ENCODE measurements at places on chromosomes 2 and 18.

DNA sequence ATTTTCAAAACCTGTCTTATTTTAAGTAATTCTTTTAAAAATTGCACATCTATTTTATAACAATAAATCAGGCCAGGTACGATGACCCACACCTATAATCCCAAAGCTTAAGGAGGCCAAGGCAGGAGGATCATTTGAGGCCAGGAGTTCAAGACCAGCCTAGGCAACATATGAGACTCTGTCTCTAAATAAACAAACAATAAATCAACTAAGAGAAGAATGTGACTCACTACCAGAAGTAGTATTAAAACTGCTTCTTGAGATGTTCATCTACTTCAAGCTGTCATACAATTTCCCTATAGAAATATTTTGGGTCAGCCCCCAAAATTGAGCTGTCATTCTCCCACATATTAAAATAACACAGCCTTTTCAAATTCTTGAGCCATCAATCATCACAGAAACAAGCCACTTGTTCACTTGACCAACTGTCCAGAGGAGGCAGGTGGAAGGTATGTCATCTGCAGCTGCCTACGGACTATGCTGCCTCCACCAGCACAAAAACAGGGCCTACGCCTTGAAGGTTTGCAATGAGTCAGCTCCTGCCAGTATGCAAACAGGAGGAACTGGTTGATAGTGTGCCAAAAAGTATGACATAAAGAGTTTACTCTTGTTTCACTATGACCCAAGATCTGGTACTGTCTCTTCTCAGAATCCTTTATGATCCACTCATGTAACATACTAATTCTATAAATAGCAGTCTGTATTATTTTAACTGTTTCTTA lies 33.6 kb downstream of the KIDINS220 start:
- peak; percentile 69 for DNase-seq

- DNase-seq = no peak
Observed at GRCh38 chr2:84173041-84173440, 286.0 kb downstream of the SUCLG1 start.

GRCh38 chr2:61928826-61929461 lies 23.5 kb downstream of the COMMD1 start:
- no peak for DNase-seq

DNA sequence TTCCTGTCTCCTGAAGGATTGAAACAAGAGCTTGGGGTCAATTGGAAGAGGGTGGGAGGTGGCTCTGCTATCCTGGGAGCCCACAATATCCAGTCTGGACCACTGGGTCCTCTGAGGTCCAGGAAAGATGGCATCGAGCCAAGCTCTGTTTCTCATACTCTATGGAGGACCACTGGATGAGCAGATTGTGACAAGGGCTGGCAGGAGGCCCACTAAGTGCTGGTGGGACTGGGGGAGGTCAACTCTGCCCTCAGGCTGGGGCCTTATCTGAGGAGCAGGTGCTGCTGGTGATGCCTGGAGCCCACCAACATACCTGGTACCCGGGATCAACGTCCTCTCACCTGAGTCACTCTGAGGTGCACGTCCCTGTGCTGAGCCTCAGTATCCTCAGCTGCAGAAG lies 142.4 kb downstream of the NDUFA10 start:
- no peak for DNase-seq

DNA sequence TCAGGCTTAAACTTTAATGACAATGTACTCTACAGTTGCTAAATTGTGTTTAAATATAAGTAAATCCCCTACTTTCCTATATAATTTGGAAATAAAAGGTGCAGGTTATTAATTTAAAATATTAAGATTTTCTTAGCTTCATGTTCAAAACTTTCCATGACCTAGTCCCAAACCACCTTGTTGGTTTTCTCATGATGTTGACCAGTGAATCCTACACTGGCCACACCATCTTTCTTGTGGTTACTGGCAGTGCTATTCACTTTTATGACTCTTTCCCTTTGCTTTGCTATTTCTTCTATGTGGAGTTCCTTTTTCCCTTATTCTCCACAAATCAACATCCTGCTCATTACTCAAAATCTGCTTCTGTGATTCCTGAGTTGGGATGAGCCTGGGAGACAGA lies 138.6 kb upstream of the NDUFV2 start:
- DNase-seq = no peak

DNA sequence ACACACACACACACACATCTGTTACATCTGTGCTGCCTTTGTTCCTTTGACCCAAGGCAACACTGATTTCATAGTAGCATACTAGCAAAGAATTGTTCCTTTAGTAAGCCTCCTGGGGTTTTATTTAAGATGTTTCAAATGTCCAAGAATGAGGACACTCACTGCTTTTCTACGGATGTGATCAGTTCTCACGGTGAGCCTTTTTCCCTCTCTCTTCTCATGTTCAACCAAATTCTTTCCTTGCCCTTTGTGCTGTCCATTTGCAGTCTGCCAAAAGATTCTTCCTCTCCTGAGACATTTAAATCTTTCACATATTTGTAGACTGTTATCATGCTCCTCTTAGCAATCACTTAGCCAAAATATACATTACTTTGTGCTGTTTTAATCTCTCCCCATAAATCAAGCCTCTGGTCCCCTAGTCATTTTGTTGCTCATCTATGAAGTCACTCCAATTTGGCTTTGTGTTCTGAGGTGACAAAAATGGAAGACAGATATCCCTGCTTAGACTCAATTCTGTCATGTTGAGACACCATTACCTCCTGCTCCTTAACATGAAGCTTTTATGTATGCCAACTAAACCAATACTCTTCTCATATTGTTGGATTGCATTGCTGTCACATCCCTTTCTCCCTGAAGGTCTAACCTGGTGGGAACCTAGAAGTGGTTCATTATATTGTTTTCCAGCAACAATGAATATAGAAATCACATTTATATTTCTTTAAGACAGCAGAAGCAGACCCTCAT lies 1605.3 kb upstream of the ACVR2A start:
- DNase-seq = peak; percentile 32

GRCh38 chr2:36912695-36913094 lies 53.6 kb downstream of the STRN start:
- DNase-seq = no peak

- DNase-seq = no peak
Observed at GRCh38 chr18:6486764-6487426, 72.2 kb upstream of the L3MBTL4 start.
